T-helper 2 cell (primary cell): ENCODE measurements at places on chromosomes 4 and X.

DNA sequence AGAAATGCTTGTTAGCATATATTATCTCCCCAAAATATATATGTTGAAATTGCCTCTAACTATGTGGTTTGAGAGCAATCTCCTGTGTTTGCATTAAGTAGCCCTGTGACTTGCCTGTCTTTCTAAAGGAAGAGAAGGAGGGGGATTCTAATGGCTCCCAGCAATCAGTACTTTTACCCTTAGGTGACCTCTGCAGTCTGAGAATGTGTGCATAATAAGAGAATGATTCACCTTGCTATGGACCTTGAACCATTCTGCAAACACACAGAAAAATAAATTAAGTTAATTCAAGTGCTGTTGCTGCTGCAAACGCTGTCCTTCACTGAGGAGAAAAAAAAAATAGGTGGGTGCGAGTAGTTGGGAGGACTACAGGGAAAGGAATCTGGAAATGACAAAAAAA, 322.2 kb downstream of the IQCM start:
- DNase-seq: no peak

DNA sequence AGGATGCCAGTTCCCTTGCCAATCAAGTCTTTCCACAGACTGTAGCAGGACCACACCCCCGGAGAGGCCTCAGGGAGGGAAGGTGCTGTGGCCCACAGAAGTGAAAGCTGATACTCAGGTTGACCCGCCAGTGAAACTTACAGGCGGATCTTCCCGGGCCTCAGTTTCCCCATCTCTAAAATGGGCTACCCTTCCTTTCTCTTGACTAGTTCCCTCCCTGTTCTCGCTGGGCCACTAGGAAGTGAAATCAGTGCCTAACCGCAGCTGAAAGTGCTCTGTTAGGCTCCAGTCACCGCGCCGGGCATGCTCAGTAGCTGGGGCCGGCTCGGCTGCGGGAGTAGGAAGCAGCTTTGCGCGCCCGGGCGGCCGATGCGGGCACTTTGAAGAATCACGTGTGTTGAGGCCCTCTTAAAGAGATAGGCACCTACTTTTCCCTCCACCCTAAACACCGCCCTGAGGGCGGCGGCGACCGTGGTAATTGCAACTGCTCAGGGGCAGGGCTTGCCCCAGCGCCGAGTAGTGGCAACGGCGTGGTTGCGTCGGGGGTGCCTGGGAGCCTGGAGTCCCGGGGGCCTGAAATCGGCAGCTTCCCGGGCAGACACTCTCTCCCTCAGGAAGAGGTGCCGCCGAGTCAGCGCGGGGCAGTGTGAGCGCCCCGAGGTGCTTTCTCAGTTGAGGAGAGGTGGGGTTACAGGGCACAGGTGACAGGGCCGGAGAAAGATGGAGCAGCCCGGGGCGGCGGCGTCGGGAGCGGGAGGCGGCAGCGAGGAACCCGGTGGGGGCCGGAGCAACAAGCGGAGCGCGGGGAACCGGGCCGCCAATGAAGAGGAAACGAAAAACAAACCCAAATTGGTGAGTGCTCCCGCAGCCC, at the start of gene DIAPH2:
Gene DIAPH2, plus strand, starts transcription at position 504 of the 871 bp plus-strand sequence.
- DNase-seq: peak; percentile 56

- no peak for DNase-seq
These were observed 54.6 kb upstream of the TENM3 start for GRCh38 chr4:182188622-182189021.

DNA sequence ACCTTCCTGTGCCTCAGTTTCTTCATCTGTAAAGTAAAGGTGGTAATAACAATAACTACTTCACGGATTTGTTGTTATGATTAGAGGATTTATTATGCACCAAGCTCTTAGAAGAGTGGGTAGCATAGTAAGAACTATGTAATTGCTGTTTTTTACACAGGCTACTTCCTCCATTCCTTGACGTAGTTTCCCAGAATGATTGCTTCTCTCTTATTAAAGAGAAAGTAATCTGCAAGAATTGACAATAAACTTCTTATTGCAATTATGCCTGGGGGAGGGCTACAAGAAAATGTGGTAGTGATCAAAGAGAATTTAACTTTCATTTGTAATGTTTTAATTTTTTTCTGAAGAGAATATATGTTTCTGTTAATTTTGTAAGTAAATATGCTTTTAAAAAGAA, 238.7 kb downstream of the GASK1B start:
- no peak for DNase-seq

- no peak for DNase-seq
These were observed 195.7 kb upstream of the GK2 start for GRCh38 chr4:79603681-79604080.

GRCh38 chrX:63934160-63934559, 149.1 kb upstream of the ARHGEF9 start:
- DNase-seq: no peak

DNA sequence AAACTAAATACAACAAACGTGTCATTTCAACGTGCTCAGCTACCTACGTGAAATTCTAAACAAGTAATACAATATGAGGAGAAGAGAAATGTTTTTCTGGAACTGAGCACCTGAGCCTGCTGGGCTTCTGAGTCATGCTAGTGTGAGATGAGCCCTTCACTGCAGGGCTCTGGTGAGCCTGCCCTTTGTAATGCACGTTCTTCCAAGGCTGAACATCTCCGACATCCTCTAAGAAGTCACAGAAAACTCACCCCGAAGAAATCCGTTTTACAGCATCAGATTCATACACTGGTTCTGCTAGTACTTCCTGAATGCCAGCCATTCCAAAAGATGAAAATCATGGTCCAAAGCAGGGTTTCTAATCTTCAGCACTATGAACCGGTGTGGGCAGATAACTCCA, 157.1 kb downstream of the AMELX start:
- DNase-seq: no peak

DNA sequence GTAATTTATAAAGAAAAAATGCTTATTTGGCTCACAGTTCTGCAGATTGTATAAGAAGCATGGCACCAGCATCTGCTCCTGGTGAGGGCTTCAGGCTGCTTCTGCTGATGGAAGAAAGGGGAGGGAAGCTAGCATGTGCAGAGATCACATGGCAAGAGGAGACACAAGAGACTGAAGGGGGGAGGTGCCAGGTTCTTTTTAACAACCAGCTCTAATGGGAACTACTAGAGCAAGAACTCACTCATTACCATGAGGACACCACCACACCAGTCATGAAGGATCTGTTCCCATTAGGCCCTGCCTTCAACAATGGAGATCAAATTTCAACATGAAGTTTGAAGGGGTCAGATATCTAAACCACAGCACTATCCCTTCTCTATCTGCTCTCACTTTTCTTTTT, 9.4 kb upstream of the COPS4 start:
- no peak for DNase-seq

GRCh38 chrX:71096760-71097032, 1.0 kb downstream of the FOXO4 start:
- DNase-seq: no peak

- no peak for DNase-seq
These were observed 22.8 kb downstream of the C4orf54 start for GRCh38 chr4:99634742-99635360.

GRCh38 chr4:32775049-32775448, 2054.9 kb downstream of the PCDH7 start:
- no peak for DNase-seq

DNA sequence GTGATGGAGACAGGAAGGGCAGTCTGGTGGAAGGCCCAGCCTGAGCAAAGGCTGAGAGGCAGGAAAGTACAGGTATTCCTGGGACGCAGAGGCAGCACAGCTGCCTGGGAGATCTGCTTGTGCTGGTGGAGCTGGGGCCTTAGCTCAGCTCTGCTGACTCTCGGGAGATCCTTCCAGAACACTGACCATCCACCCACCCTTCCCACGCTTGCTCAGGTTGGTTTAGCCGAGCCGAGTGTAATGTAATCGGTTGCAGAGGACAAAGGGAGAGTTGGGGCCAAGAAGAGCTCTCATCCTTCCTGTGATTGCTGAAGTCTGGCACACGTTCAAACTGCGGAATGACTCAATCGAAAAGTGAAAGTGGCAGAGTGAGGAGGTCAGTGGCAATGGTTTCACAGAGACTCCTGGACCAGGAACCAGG, 43.1 kb upstream of the GPR78 start:
- DNase-seq: no peak

GRCh38 chrX:137916090-137916746, 350.3 kb downstream of the ZIC3 start:
- no peak for DNase-seq

DNA sequence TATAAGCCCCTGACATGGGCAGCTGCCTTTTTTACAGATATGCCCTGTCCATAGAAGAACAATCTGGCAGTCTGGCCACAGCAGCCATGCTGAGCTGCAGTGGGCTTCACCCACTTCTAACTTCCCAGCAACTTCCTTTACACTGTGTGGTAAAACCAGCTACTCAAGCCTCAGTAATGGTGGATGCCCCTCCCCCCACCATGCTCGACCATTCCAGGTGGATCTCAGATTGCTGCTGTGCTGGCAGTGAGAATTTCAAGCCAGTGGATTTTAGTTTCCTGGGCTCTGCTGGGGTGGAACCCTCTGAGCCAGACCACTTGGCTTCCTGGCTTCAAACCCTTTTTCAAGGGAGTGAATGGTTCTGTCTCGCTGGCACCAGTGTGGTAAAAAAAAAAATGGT, 355.9 kb upstream of the EDA2R start:
- DNase-seq: no peak

GRCh38 chr4:150648123-150648522, 66.2 kb downstream of the MAB21L2 start:
- no peak for DNase-seq

DNA sequence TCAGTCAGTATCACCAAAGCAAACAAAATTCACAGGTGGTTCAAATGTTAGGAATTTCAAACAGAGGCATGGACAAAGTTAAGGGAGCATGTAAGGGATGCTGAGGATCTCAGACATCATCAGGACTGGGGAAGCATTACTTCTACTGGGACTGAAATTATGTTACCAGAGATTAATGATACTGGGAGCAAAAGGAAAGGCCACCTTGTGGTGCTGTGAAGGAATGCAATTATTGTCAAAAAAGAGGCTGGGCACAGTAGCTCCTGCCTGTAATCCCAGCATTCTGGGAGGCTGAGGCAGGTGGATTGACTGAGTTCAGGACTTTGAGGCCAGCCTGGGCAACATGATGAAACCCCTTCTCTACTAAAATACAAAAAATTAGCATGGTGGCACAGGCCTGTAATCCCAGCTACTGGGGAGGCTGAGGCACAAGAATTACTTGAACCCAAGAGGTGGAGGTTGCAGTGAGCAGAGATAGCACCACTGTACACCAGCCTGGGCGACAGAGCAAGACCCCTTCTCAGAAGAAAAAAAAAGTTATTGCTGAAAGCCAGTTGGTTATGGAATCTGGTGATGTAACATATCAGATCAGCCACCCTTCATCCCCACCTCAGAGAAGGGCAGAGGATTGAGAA, 954.3 kb downstream of the PCDH7 start:
- no peak for DNase-seq

- no peak for DNase-seq
These were observed 205.1 kb upstream of the CTSO start for GRCh38 chr4:156158747-156159146.

- DNase-seq: peak; percentile 84
These were observed 9.4 kb downstream of the GPRIN3 start for GRCh38 chr4:89298155-89298554.

- DNase-seq: no peak
These were observed 246.8 kb upstream of the NWD2 start for GRCh38 chr4:36997727-36998126.

DNA sequence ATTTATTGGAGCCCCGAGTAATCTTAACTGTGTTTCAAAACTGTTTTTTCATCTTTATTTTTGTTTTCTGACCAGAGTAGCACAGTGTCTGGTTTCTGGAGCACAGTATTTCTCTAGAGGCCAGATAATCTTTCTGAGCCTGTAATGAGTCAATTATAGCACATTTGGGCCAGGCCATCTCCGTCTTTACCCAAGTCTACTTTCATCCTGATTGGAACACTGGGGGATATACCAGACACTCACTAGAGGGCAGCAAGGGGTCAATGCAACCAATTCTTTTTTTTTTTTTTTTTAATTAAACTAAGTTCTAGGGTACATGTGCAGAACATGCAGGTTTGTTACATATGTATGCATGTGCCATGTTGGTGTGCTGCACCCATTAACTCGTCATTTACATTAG, 282.0 kb downstream of the ARHGAP24 start:
- DNase-seq: no peak
